NCI-H1105 treated with DMSO at 0.1 percent for 48 hours (cell line): ENCODE measurements at places on chromosomes 3 and 15.

GRCh38 chr15:72173401-72173800, 24.2 kb downstream of the GRAMD2A start:
- no peak for DNase-seq

DNA sequence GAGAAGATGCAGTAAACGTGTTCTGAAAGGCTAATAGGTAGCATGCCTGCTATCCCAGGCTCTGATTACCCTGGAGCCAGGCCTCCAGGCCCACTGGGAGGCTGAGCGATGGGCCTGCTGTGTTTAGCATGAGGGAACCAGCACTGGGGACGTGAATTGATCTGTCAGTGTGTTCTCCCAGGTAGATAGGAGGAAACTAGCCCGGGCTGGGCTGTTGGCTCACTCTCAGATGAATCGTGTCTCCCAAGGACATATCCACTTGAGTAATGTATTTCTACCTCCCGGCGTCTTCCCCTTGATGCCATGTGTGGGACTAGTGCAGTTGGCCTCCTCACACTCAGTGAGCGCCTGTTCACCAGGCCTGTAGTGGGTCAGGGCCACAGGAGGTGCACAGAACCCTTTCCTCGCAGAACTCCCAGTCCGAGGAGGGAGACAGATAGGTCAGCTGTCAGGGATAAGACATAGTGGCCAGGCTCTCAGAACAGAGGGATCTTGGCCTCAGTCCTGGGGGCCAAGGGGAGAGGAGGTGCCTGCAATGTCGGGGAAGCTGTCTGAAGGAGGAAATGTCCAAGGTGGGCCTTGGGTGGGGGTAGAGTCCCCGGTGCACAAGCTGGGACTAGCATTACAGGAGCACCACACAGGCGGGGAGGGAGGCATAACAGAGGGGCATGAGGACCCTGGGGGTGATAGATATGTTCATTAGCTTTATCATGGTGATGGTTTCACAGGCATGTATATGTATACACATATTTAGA, 111.7 kb downstream of the DNAJB8 start:
- no peak for DNase-seq

DNA sequence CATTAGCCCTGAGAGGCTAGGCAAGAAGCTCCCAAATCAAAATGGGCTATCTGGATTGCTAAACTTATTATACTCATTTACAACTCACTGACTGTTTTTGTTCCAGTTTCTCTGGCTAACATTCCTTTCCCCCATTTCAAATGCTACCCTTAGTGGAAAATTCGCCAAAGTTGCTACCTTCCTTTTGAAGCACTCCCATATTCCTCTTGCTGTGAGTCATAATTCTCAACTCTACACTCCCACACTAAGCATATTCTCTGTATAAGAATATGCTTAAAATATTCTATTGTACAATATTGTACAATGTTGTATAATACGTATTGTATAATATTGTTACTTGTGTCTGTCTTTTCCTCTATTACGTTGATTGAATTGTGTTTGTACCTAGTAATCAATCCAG, 398.6 kb downstream of the PYDC2 start:
- DNase-seq = no peak

DNA sequence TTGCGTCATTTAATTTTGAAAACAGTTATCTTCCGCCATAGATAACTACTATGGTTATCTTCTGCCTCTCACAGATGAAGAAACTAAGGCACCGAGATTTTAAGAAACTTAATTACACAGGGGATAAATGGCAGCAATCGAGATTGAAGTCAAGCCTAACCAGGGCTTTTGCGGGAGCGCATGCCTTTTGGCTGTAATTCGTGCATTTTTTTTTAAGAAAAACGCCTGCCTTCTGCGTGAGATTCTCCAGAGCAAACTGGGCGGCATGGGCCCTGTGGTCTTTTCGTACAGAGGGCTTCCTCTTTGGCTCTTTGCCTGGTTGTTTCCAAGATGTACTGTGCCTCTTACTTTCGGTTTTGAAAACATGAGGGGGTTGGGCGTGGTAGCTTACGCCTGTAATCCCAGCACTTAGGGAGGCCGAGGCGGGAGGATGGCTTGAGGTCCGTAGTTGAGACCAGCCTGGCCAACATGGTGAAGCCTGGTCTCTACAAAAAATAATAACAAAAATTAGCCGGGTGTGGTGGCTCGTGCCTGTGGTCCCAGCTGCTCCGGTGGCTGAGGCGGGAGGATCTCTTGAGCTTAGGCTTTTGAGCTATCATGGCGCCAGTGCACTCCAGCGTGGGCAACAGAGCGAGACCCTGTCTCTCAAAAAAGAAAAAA, 1.2 kb downstream of the B2M start:
- DNase-seq = peak; percentile 61

GRCh38 chr3:160879859-160880258, 123.8 kb downstream of the PPM1L start:
- DNase-seq = peak; percentile 44

DNA sequence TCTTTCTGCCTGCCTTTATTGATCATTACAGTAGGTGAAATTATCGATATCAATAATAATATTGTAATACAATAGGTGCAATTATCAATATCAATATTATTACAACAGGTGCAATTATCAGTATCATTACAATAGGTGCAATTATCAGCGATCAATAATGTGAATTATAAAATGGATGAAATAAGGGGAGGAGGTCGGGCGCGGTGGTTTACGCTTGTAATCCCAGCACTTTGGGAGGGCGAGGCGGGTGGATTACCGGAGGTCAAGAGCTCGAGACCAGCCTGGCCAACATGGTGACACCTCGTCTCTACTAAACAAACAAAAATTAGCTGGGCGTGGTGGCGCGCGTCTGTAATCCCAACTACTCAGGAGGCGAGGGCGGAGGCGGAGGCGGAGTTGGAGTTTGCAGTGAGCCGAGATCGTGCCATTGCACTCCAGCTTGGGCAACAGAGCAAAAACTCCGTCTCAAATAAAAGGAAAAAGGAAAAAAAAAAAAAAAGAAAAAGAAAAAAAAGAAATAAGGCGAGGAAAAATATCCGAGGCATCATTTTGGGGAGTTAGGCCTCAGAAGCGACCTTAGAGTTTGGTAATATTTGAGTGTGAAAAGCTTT, 611 bp upstream of the BNIP2 start:
- peak; percentile 85 for DNase-seq

DNA sequence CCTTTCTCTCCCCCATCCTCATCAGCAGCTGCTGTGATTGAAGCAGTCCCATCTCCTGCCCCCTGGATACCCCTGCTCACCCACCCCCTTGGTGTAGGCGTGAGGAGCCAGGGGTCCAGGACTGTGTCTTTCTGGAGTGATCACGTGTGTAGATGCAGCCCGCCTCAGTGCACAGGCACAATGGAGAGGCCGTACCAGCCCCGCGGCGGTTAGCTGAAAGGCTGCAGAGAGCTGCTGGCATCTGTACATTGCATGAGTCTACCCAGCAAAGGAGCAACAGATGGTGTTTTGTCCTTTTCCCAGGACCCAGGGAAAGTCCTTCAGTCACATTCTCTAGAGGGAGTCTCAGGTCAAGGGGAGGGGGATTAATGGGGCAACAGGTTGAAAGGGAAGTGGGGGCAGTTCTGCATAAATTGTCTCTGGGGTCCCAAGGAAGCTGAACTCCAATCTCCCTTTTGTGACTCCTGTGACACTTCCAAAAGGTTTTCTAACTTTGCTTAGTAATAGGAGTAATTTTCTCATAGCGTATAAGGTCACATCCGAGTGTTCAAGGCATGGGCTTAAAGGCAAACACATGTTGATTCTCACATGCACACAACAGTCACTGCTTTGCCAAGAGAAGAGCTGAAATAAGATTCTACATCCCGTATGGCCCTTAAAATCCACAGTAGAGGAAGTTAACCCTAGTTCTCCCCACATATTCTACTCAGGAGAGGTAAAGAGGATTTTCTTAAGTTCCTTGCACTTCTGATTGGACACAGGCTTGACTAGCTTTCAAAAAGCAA, 7.1 kb downstream of the CSPG5 start:
- DNase-seq = no peak

DNA sequence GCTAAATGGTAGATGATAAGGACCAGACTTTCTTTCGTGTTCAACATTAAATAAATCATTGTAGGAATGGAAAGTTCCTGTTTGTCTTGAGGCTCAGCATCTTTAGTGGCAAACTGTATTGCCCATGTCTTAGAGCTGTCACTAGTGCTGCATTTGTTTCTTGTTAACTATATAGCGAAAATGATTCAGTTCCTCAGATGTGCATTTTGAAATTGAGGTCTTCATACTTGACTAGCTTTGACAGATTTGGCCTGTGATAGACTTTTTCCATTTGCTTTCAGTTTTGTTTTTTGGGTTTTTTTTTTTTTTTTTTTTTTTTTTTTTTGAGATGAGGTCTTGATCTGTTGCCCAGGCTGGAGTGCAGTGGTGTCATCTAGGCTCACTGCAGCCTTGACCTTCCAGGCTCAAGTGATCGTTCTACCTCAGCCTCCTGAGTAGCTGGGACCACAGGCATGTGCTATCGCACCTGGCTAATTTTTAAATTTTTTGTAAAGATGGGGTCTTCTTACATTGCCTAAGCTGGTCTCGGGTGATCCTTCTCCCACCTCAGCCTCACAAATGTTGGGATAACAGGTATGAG, 9.5 kb upstream of the RPLP1 start:
- DNase-seq = no peak

- DNase-seq = no peak
Measured at GRCh38 chr3:151708868-151709267, 24.9 kb upstream of the AADACL2 start.

DNA sequence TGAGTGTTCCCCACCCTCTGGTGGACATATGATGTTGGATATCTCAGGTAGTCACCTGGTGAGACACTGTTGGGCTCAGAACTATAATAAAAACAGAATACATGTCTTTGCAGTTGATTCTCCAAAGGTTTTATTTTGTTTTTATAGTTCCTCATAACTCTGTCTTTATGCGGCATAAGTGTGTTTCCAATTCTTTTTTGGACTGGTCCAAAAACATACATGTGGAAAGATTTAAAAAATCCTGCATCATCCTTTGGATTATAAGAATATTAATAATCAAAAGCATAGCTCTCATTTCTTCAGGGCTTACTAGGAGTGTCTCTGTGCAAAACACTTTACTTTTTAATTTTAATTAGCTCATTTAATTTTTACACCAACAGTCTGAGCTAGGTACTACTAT, 71.0 kb upstream of the ANKRD34C start:
- no peak for DNase-seq

- DNase-seq = no peak
Measured at GRCh38 chr15:75994220-75994619, 18.0 kb downstream of the NRG4 start.

DNA sequence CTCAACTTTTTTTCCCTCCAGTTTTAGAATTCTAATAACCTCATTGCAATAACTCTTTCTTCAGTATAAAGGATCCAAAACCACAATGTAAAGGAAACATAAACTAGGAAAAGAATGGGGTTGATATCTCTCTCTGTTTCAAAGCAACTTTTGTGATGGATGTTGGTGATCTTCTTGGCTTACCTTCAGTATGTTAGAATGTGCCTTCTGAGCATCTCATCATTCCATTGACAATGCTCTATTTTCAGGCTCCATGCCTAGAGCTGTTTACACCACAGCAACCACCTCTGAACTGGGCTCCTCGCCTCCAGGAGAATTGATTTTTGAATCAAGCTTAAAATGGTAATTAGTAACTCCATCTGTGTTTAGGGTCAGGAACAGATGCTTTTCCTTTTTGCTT, 6.6 kb downstream of the NLGN1 start:
- DNase-seq = no peak

- no peak for DNase-seq
Measured at GRCh38 chr15:39239562-39239961, 341.3 kb upstream of the THBS1 start.

DNA sequence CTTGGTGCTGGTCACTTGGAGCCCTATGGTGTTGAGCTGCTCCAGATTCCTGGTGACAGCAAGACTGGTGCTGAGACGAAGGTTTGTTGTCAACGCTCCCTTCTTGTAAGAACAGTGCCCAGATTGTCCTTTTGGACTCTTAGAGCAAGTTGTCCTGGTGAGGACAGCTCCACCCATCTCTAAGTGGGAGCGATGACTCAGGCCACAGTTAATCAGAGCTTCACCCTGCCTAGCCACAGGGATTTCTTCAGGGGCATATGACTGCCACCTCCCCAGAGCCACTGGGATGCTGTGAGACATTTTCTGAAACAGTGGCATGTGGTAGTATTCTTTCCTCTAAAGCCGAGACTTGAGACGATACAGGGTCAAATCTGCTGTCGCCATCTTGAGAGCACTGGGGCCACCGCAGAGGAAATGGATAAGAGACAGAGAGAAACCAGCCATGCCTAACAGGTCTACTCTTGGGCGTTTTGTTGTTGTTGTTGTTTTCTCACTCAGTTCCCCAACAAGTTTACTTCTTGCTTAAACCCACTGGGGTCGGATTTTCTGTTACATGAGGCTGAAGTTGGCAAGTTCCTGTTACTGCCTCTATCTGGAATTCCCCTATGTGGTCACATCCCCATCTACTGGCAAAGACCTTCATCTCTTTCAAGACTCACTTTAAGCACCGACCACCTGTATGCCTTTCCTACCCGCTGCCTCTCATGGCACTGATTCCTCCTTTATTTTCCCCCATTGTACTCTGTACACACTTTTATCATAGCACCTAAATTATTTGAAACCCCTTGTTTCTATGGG, 16.0 kb upstream of the PCOLCE2 start:
- DNase-seq = no peak

DNA sequence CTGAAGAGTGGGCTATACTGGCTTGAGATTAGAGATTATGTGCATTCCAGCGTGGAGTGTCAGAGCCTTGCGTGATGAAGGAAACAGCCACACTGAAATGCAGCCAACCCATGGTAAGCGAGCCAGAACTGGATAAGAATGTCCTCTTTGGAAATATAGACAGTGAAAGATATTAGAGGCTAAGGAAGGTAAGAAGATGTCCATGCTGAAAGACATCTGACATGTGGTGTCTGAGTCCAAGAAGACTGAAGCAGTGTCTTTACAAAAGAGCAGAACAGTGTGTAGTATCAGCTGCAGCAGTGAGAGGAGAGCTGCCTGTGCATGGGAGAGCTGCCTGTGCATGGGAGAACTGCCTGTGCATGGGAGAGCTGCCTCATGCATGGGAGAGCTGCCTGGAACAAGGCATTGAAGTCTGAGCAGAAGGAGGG, 672.2 kb downstream of the DIPK2A start:
- no peak for DNase-seq

DNA sequence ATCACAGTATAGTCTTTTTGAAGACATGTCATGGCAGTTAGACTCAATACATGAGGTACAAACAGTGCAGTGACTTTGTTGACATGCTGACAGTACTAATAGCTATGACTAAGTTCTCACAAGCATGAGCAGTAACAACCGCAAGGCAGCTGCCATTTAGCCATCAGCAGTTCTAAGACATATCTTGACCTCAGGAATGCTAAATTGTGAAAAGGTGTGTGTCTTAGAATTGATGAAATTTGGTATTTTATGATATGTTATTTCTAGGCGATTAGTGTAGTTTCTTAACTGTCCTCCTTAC, 60.7 kb upstream of the FURIN start:
- DNase-seq = no peak

- DNase-seq = no peak
Measured at GRCh38 chr3:102668247-102668646, 233.4 kb downstream of the ZPLD1 start.

- DNase-seq = no peak
Measured at GRCh38 chr3:151964743-151965142, 91.3 kb downstream of the SUCNR1 start.

GRCh38 chr15:69557707-69558409, 105.2 kb downstream of the RPLP1 start:
- no peak for DNase-seq

- DNase-seq = no peak
Measured at GRCh38 chr3:171157980-171158379, 131.5 kb upstream of the SLC2A2 start.

- peak; percentile 40 for DNase-seq
Measured at GRCh38 chr15:82571722-82572222, 31.5 kb upstream of the RPS17 start.
